ENCODE measurements at places on chromosomes 5 and 9.

DNA sequence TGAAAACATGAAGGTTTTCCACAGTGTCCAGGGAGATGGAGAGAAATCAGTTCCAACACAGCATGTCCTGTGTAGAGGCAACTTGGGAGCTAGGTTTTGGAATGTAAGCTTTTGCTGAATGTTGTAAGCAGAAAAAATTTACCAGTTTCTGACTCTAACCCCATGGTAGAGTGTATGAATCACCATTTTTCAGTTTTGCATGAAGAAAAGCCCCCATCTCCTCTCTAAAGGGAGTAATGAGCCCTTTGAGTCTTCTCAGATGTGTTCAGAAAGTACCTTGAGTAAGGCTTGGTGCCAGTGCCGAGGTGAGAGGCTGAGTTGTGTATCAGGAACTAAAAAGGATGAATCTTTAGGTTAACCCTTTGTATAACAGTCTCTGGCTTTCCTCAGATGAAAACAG lies 96.2 kb downstream of the ADRB2 start:
- no peak for DNase-seq

DNA sequence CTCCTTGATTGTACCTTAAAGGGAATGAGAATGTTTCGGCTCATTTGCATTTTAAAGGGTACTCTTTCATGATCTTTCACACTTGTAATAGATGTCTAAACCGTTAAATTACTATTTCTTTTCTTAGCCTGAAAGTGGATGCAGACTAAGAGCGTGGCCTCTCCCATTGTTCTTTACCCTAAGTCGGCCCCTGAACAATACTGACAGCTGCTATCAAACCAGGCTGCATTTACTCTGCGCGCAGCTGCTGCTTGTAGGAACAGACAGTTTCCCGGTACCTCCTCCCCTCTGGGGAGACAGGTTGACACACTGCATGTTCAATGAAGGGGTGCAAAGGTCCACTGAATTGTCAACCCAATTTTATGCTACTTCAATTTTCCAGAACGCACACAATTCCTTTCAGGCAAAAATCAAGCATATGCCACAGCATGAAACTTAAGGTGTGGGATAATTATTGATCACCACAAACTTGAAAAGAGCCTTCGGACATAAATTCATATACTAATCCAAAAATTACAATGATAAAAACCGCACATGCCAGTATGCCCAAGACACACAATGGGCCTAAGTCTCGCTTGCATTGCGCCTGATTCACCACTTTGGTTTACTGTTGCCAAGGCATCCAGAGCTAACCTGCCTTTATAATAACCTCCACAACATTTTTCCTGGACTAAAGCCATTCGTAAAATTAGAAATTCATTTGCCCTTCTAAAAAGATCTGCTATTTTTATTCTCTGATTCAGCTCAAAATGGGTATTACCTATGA lies 39.7 kb downstream of the TLE1 start:
- no peak for DNase-seq

GRCh38 chr9:134796882-134797281 lies 83.7 kb upstream of the FCN2 start:
- no peak for DNase-seq

DNA sequence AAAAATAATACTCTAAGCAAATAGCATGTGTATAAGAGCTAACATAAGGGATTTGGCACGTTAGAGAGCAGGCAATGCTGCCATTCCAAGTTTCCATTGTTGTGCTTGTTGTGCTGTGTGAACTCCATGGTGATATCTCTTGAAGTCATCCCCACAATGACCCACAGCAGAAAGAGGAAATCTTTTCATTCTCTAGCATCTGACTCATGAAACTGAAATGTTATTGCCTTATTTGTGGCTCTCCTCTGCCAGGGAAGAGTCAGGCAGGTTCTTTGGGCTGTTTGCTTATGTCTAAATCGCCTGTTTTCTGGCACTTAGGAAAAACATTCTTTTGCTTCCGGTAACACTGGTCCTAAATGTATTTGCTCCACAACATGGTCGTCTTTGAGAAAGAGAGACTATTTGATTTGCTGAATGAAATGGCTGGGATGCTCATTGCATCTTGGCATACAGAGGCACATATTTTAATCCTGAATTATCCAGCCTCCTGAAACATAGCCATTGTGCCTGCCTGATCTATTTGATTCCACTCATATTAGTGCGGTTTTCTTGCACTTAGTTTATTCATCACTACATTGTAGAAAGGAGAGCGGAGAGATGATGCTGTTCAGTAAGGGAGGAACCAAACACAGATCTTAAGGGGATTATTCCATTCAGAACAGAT lies 188.8 kb downstream of the CSNK1G3 start:
- DNase-seq, result no peak

- no peak for DNase-seq
Measured at GRCh38 chr5:108061941-108062340, 320.0 kb downstream of the FBXL17 start.

DNA sequence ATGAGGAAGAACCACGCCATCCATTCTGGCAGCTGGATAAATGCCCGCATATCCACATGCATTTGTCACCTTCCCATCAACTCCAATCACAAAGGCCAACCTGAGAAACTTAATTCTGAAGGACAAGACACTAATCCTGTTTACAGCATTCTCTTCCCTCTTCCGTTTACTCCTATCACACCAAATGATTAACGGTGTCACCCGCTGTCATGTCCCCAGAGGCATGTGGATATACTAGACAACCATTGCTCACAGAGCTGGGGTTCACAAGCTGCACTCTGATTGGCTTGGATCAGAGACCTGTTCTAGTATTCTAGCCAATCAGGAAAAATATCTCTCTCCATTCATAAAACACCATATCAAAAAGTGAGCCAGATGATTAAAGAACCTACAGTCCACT lies 3.6 kb downstream of the MACROH2A1 start:
- DNase-seq, result no peak

GRCh38 chr9:133994353-133995011 lies 2.4 kb upstream of the VAV2 start:
- DNase-seq, result peak; percentile 69

DNA sequence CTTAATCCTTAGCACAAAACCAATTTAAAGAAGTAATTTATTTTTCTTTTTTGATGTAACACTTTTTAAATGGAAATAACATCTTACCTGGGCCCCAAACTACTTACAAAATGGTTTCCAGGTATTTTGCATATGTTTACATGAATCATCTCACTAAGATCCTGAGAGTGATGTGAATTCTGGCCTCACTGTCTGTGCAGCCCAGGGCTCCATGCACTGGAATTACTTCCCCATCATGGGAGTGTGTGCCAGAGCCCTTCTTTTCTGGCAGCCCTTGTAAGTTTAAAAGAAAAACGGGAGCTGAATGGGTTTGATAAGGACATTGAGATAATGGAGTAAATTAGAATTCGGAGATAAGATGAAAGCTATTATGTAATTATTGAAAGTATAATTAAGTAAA lies 12.2 kb upstream of the F2R start:
- no peak for DNase-seq

DNA sequence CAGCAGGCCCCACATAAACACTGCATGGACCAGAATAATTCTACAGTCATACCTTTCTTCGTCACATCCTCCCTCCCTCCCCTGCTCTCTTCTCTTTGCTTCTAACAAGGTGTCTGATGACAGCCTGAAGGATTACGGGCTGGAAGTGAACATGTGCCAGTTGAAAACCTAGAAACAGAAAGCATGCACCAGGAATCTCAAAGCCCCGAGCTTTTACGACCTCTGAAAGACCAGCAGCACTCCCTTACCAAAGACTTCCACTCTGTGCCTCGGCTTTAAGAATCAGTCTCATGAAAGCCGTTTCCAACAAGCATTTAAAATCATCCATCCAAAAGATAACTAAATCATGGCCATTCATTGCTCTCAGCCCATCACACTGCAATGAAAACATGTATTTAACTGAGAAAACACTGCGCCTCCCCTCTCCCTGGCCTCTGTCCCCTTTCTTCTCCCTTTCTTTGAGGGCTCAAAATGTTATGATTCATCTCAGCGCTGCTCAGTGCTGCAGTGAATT lies 21.3 kb downstream of the MSX2 start:
- no peak for DNase-seq

DNA sequence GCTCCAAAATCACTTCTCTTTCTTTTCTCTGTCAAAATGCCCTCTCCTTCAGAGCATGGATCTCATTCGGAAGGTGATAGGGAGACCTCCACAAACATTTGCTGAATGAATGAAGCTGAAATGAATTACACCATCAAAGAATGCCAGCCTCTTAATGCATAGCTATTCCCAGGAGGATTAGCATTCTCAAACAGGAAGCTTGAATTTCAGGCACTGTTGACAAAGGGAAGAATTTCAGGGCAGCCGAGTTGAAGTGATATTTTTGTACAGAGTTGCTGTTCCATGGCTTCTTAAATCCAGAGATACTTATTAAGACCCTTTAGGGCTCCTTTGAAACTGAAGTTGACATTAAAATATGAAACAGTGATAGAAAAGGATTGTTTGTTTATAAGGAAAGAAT lies 18.8 kb downstream of the HBEGF start:
- DNase-seq, result no peak

GRCh38 chr5:66818935-66819328 lies 222.7 kb downstream of the MAST4 start:
- no peak for DNase-seq

DNA sequence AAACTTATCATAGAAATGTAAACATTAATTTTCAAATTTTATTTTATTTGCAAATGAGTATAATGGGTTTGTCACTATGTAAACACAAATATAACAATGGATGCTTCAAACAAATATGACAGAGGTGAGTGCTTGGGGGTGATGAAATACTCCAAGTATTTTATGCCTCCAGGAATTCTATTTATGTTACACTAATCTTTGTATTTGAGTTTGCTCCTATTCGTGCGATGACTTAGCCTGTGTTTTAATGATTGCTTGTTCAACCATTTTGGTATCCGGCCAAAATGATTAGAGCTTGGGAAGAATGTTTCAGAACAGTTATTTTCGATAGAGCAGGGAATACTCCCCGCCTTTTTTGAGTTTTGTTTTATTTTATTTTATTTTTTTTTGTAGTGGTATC lies 5.0 kb downstream of the DMRT2 start:
- no peak for DNase-seq

DNA sequence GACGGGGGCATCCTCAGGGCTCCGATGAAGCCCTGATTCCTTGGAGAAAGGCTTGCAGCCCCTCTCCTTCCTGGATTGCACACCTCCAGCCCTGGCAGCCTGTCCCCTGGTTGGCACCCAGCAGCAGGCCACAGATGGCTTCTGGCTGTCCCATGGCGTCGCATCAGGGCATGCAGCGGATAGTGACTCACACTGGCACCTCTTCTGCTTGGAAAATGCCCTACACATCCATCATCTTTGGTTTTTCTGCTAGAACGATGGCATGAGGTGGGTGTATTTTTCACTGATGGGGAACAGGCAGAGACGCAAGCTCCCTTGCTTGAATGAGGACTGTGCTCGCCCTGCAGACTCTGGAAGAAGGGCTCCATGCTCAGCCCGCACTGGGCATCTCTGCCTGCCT lies 23.2 kb upstream of the IER5L start:
- no peak for DNase-seq

DNA sequence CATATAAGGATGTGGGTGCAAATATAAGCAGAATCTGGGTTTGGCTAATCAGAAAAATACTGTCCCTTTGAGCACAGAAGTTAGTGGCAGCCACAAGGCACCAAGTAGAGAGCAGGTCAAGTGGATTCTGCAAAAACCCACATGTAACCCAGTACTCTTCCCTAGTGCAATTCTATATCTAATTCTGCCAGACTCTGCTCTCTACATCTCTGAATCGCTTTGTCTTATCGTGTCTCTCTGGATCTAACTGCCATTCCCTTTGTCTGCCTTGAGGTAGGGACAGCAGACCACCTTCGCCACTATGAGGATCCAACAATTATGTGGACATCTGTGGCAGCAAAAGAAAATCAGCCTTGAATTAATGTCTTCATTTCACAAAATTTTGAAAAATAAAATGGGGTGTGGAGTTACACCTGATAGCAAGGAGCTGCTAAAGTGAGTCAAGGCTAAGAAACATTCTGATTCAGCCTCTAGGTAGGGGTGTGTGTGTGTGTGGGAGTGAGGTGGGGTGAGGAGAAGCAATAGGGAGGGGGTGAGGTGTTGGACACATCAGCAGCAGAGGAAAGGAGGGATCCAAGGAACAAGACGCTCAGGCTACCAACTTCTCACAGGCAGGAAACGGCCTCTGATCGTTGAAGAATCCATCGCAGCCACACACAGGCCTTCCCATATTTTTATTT lies 33.7 kb upstream of the ZNF366 start:
- DNase-seq, result no peak

- DNase-seq, result no peak
Measured at GRCh38 chr5:54361691-54362411, 51.5 kb upstream of the ARL15 start.

GRCh38 chr9:38626006-38626405 lies 5.6 kb upstream of the ANKRD18A start:
- DNase-seq, result no peak

- DNase-seq, result no peak
Measured at GRCh38 chr9:137878146-137878941, 762 bp downstream of the CACNA1B start.

- no peak for DNase-seq
Measured at GRCh38 chr9:14661421-14662059, 31.7 kb downstream of the ZDHHC21 start.

GRCh38 chr5:128109138-128109537 lies 25.6 kb downstream of the SLC12A2 start:
- DNase-seq, result no peak

GRCh38 chr5:175746851-175747250 lies 89.0 kb downstream of the HRH2 start:
- DNase-seq, result no peak

DNA sequence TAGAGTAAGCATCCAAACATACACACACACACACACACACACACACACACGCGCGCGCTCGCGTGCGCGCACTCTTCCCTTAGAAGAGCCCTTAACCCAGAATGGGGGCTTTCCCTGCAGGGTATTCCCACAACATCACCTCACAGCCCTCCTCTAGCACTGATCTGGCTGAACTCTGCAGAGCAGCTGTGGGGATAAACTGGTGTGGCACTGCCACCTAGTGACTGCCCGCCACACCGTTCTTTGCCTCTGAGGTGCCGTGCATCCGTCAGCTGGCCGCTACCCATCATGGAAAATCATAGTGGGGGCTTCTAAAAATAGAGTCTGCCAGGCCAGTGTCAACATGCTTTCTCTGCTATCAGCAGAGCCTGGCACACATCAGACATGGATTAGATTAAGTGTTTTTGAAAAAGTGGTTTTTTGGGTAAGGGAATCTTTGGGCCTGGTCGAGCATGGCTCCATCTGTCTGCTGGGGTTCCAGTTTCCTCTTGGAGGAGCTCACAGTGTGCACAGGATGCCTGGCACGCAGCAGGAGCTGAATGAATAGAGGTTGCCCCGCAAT lies 88.1 kb downstream of the KCNN2 start:
- DNase-seq, result peak; percentile 2
